HTR-8/SVneo (cell line): ENCODE measurements at places on chromosomes 12 and 14.

GRCh38 chr14:71856199-71856919, 75.9 kb upstream of the RGS6 start:
- DNase-seq = no peak

- no peak for DNase-seq
These were observed 1148.4 kb downstream of the VRK1 start for GRCh38 chr14:97945631-97946030.

DNA sequence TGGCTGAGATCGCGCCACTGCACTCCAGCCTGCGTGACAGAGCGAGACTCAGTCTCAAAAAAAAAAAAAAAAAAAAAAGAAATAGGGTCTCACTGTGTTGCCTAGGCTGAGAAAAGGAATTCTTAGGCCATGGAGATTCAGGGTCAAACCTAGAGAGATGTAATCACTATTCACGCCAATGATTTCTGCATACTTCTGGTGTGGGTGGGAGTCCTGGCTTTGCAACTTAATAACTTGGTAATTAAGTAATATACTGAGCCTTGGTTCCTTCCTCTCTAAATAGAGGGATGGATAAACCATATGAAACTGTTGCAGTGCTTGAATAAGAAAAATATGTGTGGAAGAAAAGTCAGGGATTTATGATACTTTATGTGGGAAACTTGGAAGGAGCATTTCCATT, 2.7 kb downstream of the ZNF410 start:
- DNase-seq = no peak

DNA sequence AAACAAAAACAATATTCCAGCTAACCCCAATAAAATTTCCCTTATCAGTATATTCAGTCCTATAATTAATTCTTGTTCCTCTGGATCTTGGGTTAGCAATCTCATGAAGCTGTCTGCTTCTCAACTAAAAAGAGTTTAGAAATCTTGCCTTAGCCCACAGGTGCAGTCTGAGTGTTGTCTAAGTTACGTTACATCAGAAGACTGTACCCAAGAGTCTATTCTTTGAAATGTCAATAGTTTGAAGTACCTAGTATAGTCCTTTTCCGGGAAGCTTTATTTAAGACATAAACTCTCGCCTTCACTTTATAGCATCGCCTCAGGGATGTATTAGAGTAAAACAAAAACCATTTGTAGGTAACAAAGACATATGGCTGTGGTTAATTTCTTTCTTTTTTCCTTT, 465.1 kb downstream of the FUT8 start:
- no peak for DNase-seq

DNA sequence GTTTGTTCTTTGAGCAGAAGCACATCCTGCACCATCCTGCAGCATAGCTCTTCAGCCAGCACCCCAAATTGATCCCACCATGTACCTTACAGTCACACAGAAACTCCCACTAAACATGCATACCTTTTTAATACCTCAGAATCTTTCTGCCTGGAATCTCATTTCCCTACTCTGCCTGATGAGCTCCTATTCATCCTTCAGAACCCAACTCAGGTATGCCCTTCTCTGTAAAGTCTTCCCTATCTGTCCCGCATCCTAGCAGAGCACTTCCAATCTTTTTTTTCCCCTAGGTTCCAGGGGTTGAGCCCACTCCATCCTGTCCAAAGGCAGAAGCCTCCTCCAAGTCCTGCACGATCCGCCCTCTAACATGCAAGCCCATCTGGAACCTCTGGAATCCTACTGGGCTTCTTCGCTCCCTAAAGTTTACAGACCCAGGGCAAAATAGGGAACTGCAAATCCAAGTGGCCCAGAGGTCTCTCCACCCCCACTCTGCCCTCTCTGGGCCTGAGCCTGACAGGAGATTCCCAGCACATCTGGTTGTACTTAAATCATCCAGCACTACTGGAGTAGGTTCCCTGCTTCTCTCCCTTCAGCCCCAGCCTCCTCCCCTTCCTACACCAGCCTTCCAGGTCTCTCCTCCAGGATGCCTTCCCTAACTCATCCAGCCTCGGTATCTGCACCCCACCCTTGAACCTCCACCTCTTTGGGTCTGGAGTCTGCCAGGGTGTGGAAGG, 4.1 kb upstream of the FIGNL2 start:
- no peak for DNase-seq

- DNase-seq = no peak
These were observed 8.0 kb downstream of the SCNN1A start for GRCh38 chr12:6367065-6367968.

DNA sequence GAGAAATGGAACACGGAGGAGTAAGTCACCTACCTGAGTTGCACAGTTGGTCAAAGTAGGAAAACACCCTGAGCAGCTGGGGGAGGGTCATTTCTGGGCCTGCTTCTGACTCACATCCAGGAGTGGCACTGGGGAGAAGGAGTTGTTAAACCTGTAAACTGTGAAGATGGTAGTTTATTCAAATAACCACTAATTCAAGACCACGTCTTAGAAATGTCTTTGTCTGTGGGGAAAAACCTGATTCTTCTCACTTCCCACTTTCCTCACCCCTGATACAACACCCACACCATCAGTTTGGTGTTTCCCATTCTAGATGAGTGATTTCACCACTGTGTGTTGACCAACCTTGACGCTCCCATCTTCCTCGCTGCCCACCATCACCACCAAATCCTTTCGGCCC, 207.1 kb downstream of the ANO4 start:
- no peak for DNase-seq

DNA sequence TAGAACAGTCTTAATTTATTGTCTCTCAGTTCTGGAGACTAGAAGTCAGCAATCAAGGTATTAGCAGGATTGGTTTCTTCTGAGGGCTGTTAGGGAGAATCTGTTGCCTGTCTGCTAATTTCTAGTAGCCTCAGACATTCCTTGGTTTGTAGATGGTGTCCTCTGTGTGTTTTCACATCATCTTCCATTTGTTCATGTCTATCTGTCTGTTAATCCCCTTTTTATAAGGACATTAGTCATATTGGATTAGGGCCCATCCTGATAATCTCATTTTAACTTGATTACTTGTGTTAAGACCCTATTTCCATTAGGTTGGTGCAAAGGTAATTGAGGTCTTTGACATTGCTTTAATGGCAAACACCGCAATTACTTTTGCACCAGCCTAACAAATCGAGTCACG, 34.3 kb downstream of the TBC1D15 start:
- no peak for DNase-seq

GRCh38 chr12:98955284-98955683, 310.2 kb downstream of the APAF1 start:
- no peak for DNase-seq

DNA sequence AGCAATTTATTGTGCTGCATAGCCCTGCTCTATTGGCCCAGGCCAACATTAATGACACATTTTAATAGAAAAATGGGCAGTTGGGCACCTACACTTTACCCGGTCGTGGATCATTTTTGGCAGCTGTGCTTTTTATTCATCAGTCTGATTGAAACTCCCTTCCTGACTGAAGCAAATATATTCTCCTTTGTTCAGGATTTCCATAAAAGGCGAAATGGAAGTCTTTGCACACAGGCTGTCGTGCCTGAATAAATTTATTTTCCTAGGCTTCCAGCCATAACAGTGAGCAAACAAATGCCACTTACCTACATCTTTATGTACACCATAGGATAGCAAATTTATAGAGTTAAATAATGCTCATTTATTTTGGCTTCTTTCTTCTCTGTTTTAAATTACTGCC, 480.7 kb upstream of the DCN start:
- no peak for DNase-seq

- no peak for DNase-seq
These were observed 1084.8 kb upstream of the ATXN7L3B start for GRCh38 chr12:73452672-73453469.

DNA sequence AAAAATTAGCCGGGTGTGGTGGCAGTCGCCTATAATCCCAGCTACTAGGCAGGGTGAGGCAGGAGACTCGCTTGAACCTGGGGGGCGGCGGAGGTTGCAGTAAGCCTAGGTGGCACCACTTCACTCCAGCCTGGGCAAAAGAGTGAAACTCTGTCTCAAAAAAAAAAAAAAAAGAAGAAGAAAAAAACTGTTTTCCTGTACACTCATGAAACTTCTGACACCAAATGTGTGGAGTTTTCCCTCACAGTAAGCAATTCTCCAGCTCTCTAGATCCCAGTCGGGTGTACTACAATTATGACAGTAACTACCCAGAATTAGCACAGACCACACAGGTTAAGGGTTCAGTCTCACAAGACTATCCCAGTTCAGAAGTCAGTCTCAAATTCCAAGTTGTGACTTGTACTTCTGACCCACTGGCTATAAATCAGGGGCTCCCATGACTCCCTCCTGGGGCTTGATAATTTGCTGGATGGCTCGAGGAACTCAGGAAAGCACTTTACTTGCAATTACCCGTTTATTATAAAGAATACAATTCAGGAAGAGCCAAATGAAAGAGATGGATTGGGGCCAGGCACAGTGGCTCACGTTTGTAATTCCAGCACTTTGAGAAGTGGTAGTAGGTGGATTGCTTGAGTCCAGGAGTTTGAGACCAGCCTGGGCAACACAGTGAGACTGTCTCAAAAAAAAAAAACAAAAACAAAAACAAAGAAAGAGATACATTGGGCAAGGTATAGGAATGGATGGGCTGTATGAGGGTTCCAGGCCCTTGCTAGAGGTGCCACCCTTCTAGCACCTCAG, 12.4 kb upstream of the ARF6 start:
- no peak for DNase-seq

DNA sequence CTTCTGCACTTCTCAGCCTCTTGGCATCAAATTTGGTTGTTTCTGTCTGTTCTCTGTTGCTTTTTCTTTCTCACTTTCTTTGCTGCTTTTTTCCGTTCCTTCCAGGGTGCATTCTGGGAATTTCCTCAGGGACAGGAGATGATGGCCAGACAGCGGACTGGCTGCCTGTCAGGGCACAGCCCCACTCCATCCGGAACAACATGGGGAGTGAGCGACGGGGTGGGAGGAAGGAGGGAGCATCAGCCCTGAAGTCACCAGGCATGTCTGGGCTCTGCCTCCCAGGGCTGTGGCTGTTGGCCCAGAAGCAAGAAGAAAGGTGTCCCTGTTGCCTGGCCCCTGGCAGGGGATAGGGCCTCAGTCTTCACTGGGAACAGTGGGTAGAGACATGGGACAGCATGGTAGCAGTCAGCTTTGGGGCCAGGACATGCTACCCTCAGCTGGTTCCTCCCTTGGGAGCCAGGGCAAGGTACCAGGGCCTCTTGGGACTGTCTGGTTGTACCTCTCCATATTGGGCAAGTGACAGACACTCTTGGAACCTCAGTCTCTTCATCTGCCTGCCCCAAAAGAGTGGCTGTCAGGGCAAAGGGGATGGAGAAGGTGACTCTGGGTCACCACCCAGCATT, 8.6 kb downstream of the PGF start:
- DNase-seq = no peak

DNA sequence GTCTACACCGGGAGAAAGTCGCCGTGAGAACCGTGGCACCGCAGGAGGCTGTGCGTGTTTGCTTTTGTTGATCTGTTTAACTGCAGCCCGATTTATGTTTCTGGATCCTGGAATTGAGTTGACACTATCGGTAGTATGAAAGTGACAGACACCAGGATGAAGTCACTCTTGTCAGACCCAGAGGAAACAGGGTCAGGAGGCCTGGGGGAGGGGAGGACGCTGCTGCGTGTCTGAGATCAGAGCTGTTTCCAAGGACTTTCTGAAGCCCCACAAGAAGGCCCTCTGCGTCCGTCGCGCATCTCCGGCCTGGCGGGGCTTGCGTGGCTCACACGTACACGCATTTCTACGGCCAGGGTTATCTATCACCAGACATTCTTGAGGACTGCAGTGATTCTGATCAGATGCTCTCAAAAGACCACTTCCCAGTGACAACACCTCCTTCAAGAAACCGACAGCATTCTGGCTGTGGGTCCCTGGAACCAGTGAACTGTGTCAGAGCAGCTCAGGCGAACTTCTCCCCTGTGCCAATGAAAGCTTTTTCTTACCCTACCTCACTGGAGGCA, 263.4 kb downstream of the ADGRD1 start:
- DNase-seq = no peak

DNA sequence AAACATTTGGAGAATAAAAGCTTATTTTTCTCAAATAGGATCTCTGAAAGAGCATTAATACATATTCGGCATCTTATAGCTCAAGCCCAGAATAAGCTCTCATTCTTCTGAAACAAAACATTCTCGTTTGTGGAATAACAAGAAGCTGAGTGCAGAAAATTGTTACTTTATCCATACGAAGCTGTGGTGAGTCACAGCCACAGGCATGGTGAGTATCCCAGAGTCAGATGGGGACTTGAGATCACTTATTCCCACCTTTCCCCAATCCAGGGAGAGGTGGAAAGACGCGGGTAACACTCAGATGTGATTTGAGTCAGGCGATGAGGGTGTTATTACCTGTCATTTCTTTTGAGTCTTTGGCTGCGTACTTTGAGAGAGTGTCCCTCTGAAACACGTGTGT, 214.6 kb upstream of the TMEM132C start:
- no peak for DNase-seq

DNA sequence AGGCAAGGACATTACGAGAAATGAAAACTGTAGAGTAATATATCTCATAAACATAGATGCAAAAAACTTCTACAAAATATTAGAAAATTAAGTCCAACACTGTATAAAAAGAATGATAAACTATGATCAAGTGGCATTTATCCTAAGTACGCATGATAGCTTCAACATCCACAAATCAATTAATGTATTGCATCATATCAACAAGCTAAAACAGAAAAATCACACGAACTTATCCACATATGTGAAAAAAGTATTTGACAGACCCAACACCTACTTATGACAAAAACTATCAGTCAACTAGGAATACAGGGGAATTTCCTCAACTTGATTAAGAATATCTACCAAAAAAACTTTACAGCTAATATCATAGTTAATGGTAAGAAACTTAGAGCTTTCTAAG, 129.9 kb upstream of the ALG10 start:
- DNase-seq = no peak

DNA sequence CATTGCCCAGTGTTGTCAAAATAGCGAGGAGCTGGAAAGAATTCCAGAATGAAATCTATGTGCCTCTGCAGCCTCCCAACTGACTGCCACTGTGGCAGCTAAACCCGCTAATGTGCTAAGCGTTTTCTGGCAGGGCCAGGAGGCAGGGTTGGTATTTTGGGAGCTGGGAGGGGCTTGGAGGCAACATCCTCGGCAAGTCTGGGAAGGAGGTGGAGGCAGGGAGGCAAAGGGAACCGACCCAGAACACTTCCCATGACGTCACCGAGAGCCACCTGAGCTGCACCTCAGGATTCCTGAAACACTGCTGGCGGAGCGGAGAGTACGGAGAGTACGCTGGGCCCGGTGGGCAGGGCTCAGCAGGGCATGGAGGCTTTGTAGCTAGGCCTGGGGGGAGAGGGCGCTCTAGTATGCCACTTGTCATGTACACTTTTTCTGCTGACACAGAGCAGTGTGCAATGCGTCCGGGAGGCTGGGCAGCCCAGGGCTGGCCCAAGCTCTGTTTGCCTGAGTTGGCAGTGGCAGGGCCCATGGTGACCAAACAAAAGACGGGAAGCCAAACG, 81.5 kb downstream of the DPF3 start:
- no peak for DNase-seq
